ENCODE measurements at places on chromosomes 13 and 19.

DNA sequence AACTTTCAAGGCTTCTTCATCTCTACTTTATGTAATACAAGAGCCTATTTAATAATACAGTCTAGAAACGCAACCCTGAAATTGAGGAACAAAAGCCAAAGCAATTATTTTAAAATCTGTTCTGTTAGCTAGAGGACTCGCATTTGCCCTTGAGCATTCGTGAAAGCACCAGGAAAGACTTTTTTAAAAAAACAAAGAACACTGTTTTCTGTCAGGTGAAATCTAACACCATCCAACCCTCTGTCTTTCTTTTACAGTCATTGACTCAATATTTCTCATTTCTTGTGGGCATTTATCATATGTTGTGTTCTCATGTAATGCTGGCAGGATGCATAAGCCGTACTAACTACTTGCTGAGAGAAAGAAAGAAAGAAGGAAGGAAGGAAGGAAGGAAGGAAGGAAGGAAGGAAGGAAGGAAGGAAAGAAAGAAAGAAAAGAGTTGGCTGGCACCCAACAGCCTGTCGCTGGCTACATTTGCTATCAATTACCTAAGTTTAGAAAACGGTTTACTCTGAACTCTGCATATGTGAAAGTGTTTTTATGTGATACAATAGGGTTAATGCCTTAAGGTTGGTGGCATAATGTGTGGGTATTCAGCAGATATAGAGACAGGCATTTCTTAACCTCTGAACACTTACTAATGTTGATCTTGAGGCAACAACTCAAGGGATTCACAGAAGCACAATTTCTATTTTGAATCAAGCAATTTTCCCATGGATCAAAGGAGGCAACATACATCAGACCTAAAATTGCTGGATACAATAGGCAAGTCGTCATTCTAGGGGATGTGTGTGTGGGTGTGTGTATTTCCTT, 445.4 kb downstream of the DCT start:
- no peak for DNase-seq

DNA sequence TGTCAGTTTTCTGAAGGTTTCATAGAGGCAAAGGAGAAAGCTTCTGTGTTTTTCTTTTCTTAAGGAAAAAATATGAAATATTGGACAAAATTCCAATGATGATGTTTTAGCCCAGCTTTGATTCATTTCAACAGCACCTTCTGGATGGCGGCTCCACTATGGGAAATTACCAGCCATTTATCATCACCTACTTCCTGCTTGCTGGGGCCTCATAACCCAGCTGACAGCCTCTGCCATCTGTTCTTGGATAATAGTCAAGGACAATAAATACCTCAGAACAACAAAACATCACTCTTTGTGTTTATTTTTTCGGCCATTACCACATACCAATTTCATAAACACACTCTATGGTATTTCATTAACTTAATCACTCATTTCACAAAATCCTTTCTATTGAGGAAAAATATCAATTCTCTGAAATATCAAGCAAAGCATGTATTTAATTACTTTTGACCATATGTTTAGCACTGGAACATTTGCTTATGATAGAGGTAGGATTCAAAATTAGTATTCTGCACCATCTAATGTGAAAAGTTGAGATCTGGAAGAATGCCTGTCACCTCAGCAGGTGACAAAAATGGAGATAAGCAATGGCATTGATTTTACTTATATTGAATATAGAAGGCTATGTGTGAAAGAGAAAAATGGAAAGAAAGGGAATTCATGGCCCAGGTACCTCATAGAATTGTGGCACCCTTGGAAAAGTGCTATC, 629.7 kb downstream of the LIG4 start:
- DNase-seq = no peak

- no peak for DNase-seq
Observed at GRCh38 chr19:42131149-42132029, 857 bp downstream of the POU2F2 start.

- DNase-seq = no peak
Observed at GRCh38 chr19:47623151-47623920, 14.4 kb downstream of the BICRA start.

GRCh38 chr19:29671393-29672160, 6.3 kb downstream of the PLEKHF1 start:
- DNase-seq = peak; percentile 90

DNA sequence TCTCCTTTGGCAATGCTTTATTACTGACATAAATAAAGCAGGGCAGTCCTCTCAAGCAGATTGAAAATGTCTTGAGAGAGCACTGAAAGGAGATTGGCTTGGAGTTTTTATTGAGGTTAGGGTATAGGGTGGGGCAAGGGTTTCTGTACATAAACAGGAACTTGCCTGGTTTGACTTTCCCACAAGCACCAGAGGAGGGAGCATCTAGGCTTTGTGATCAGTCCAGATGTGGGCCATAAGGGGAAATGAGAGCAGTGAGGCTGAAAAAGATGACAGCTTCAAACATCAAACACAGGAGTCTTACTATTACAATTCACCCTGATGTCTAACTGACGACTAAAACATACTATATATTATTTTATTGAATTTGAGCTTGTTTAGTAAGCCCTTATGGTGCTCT, 260.9 kb downstream of the MTUS2 start:
- peak; percentile 70 for DNase-seq

- no peak for DNase-seq
Observed at GRCh38 chr19:5330307-5330720, 10.3 kb downstream of the PTPRS start.

DNA sequence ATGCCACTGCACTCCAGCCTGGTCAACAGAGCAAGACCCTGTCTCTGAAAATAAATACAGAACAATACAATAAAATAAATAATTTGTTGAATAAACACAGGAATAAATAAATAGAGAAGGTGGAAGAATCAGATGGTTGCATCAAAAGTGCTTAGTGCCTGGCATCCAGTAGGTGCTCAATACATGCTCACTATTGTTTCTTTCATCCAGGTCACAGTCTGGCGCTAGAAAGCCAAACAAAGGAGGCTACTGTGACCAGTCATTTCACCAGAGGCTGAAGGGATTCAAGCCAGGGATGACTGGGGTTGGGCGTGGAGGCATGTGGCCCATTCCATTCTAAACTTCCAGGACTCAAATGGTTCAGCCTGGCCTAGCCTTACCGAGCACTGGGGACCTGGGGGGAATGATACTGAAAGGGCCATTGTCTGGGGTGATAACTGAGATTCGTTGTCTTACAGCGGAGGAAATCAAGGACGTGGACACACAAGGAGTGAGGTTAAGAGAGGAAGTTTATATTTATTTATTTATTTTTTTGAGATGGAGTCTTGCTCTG, 3.6 kb upstream of the NDUFB7 start:
- no peak for DNase-seq

DNA sequence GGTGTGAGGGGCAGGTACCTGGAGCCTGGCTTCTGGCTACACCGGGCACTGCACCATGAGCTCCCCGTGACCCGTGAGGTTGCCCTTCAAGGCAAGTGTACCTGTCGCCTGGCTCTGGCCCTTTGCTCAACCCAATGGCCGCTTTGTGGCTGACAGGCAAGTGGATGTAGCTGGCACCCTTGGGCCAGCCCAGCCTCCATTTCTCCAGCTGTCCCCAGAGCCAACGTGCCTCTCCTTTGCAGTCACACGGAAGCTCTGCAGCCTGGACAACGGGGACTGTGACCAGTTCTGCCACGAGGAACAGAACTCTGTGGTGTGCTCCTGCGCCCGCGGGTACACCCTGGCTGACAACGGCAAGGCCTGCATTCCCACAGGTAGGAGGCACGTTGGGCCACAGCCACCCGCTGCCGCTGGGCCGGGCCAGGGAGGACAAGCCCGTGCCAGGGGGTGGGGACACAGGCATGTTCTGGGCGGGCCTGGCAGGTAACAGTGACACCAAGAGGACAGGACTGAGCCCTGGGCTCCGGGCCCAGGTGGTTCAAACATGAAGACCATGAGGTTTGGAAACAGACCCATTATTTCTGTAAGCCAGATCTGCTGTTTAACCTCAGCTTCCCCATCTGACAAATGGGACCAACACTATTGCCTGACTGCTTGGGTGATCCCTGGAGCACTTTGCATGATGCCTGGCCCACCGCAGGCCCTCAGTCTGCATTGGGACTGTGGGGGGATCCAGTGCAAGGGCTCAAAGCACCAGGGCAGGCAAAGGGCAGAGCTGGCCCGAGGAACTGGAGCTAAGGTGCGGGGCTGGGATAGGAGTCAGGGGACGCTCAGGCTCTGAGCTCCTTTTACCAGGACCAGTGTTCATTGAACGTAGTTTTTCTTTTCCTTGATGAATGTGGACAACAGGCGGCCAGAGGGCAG, 17.5 kb upstream of the PROZ start:
- DNase-seq = no peak

DNA sequence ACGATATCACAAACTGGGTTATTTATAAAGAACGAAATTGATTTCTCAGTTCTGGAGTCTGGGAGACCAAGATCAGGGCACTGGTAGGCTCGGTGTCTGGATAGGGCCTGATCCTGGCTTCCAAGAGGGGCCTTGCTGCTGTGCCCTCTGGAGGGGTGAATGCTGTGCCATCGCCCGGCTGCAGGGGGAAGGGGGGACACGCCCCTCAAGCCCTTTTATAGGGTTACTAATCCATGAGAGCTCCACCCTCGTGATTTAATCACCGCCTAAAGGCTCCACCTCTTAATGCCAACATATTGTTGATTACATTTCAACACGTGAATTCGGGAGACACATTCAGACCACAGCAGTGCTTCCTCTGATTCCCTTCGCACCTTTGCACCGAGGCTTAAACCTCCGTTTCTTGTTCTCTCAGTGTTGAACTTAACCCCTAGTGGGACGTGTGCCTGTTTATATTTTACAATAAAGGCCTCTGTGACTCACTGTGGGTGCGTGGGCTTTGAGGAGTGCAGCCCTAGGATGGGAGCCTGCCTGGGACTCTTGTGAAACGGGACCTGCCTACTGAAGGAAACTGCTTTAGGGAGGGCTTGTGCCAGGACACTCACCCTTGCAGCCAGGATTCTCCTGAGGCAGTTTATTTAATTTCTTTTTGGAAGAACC, 52.4 kb upstream of the SPATA13 start:
- no peak for DNase-seq

DNA sequence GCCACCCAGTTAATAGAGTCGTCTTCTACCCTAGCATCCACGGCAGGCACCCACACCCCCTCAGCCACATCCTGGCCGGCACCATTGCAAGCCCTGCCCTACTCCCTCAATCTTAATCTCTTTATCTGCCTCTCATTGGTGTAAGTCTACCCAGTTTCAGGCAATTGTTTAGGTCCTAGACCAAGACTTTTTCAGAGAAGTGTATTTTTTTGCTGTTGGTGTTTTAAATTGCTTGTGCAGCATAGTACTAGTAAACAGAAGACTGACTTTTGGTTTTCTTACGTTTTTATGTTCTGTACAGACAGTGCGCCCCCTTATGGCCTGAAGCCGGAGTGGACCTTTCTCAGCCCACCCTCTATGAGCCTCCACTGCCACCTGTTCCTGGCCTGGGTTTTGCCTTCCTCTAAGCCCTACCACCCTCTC, 2.3 kb upstream of the LCP1 start:
- DNase-seq = peak; percentile 80
